ENCODE measurements at places on chromosomes 5 and 9. TPM values are rescaled to one million over a fixed set of nuclear protein-coding genes. Genes with fewer than 3 reads are reported as not detected.

DNA sequence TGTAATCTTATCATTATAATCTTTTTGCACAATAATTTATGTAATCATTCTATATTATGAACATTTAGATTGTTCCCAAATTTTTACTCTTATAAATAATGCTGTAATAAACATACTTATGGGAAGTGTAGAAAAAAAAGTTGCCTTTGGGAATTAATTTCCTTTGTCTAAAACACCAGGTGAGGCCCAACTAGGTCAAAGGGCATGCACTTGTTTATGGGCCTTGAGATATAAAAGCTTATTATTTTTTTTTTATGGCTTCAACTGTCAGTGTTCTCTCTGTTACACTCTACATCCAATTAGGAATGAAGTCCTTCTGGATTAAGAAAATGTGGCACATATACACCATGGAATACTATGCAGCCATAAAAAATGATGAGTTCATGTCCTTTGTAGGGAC is 6.5 kb upstream of the PRLR start:
- H3K36me3 ChIP-seq: no peaks in the 10 kb centered on the region
- H3K27ac ChIP-seq: no peak overlapping the region
- no peak overlapping the region for H3K4me3 ChIP-seq
- no peak for DNase-seq
- H3K27me3 ChIP-seq: no peaks in the 10 kb centered on the region
- no peaks in the 10 kb centered on the region for H3K4me1 ChIP-seq

DNA sequence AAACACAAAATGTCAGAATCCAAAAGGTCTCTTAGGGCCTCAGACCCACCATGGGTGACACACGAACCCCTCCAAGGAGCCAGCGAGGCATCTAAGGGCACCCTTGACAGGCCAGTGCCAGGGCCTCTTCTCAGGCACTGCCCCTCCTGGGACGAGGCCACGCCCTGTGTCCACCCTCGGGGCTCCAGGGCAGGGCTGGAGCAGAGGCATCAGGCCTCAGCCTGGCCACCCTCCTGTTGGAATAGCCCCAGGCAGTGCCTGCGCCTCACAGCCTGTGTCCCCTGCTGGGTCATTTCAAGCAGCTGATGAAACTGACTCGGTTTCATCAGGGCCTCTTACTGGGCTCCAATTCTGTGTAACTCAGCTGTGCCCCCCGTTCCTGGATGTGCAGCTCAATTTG is 32.8 kb upstream of the SUSD3 start:
- H3K4me1 ChIP-seq: no peaks in the 10 kb centered on the region
- H3K36me3 ChIP-seq: no peaks in the 10 kb centered on the region
- H3K27ac ChIP-seq: no peak overlapping the region
- no peak for DNase-seq
- H3K27me3 ChIP-seq: peaks cover 5% of the 10 kb centered on the region
- no peak overlapping the region for H3K4me3 ChIP-seq

GRCh38 chr9:102069969-102070368 is 331.5 kb upstream of the GRIN3A start:
- no peaks in the 10 kb centered on the region for H3K4me1 ChIP-seq
- no peaks in the 10 kb centered on the region for H3K27me3 ChIP-seq
- no peak overlapping the region for H3K4me3 ChIP-seq
- no peak overlapping the region for H3K27ac ChIP-seq
- no peaks in the 10 kb centered on the region for H3K36me3 ChIP-seq

- H3K4me3 ChIP-seq: no peak overlapping the region
- no peak overlapping the region for H3K27ac ChIP-seq
- no peak for DNase-seq
- H3K4me1 ChIP-seq: peaks cover 33% of the 10 kb centered on the region
Observed at GRCh38 chr9:127974001-127974768, 6.6 kb downstream of the EEIG1 start.

DNA sequence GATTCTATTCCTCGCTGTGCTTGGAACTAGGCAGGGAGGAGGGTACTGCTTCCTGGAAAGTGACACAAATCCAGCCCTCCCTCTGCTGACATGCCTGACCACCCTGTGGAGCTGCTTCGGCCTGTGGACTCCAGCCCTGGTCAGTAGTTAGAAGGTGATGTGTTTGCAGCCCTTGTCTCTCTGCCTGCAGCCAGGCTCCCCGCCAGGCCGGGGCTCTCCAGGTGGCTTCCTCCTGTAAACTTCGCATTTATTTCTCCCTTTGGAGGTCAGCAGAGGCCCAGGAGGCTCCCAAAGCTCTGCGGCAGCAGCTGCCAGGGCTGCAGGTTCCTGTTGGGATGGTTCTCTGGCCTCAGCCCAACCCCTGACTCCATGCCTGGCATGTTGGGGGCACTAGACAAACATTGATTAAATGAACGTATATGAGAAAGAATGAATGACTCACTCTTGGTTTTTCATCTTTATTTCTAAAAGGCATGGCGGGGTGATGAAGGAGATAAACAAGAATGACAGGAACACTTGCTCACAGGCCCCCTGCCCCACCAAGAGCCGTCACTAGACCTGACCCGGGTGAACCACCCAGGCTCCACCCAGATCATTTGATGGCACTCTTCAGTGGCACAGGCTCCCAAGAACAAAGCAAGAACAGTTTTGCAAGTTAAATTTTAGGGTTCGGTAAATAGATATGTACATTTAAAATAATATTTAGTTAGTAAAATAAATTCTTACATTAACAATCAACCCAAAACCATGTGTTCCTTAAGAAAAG is 8.4 kb upstream of the IRX2 start:
- no peaks in the 10 kb centered on the region for H3K36me3 ChIP-seq
- no peak overlapping the region for H3K27ac ChIP-seq
- peaks cover 22% of the 10 kb centered on the region for H3K4me1 ChIP-seq
- H3K4me3 ChIP-seq: no peak overlapping the region
- DNase-seq: no peak

DNA sequence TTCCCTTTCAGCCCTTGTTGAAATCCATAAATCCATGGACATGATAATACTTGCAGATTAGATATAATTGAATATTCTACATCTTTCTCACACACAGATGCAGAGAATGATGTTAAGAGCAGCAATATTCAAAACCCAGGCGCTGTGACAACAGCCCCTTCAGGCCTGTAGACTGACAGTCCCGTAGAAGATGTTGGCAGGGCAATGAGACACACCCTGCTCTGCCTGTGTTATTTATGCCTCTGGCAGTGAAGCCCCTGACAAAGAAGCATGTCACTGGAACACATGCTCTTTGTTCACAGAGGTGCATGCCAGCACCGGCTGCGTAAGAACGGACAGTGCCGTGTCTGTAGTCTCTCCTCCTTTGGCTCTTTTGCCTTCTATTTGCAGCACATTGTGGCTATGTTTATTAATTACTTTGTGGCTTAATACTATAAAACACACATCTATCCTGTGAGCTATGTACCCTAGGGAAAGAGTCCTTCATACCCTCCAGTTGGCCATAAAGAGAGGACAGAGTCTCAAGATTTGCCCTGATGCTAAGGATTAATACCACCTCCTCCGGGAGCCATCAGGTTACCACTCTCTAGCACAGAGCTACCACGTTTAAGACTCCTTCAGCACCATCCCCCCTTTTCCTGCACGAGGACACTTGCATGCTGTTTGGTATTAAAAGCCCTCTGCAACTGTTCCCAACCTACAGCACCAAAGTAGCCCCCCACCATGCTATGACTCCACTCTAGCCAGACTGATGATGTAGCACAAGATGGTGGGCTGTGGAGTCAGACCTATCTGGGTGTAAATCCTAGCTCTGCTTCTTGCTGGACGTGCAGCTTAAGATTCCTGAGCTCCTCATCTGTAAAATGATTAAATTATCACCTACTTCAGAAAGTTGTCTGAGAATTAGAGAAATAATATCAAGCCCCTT is 2.0 kb upstream of the ANP32B start:
- H3K27ac ChIP-seq: peak overlapping the region; percentile 66
- DNase-seq: no peak
- no peaks in the 10 kb centered on the region for H3K27me3 ChIP-seq
- H3K4me1 ChIP-seq: peaks cover 34% of the 10 kb centered on the region

DNA sequence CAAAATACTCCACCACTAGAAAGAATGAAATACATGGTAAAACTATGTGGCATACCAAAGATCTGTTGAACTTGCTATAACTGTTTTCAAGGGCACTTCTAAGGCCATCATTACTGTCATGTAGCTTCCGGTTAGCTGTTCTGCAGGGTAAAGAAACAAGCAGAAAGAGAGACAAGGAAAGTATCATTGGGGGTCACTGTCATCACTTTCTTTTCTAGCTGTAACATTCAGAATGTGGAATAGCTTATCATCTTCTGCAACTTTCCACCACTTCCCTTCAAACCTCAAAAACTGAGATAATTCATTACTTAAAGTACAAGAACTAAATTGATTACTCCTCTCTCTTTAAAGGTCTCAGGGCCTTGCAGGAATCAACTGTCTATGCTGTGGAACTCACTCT is 57.6 kb downstream of the RASEF start:
- peaks cover 8% of the 10 kb centered on the region for H3K4me1 ChIP-seq
- no peaks in the 10 kb centered on the region for H3K27me3 ChIP-seq
- H3K4me3 ChIP-seq: no peak overlapping the region
- DNase-seq: no peak

DNA sequence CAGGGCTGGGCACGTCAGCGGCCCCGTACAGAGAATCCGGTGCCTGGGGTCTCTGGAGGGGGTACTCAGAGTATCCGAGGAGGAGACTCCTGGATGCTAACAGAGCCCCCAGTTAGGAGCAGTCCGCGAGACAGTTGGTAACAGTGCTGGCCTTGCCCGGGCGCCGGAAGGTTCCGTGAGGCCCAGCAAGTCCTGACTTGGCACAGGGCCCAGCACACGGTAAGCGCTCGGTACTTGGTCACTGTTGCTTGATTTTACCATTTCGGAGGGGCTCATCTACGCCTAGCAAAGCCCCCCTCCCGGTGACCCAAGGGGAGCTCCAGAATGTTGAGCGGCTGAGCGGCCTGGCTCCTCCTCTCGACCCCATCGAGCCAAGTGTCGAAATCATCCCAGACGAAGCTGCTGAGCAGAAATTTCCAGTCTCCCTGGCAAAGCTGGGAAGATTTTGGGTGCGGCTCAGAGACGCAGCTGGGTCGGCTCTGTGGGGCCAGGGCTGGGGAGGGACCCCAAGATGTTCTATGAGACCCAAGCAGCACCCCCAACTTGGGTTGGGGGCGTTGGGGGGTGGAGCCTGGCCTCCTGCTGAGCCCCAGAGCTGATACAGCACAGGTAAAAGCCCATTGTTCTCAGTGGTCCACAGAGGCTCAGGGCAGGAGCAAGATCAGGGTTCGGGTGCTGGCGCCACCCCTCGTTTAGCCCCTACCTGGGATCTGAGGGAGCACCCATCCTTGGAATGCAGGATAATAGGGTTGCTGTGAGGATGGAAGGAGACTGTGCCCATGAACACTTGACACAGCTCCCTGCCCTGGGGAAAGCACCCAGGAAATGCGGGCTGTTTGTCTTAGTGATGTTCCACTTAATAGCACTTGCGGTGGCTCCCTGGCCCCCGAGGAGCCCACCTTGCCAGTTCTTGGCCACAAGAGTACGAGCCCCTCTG is 137.2 kb downstream of the C9orf50 start:
- peak overlapping the region; percentile 21 for H3K4me3 ChIP-seq
- peaks cover 39% of the 10 kb centered on the region for H3K4me1 ChIP-seq
- H3K36me3 ChIP-seq: no peaks in the 10 kb centered on the region
- no peak for DNase-seq

DNA sequence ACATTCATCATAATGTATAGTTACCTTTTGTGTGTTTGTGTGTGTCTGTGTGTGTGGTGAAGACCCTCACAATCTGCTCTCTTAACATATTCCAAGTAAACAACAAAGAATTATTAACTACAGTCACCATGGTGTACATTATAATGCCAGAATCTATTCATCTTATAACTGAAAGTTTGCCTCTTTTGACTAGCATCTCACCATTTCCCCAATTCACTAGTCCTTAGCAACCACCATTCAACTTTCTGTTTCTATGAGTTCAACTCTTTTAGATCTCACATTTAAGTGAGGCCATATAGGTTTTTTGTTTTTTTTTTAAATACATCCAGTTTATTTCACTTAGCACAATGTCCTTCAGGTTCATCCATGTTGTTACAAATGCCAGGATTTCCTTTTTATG is 83.6 kb downstream of the SMC2 start:
- no peak overlapping the region for H3K27ac ChIP-seq
- no peaks in the 10 kb centered on the region for H3K4me1 ChIP-seq
- H3K4me3 ChIP-seq: no peak overlapping the region
- no peaks in the 10 kb centered on the region for H3K27me3 ChIP-seq
- no peaks in the 10 kb centered on the region for H3K36me3 ChIP-seq

- no peak overlapping the region for H3K4me3 ChIP-seq
- H3K27me3 ChIP-seq: peaks cover 13% of the 10 kb centered on the region
- H3K4me1 ChIP-seq: no peaks in the 10 kb centered on the region
- H3K27ac ChIP-seq: no peak overlapping the region
- no peaks in the 10 kb centered on the region for H3K36me3 ChIP-seq
Observed at GRCh38 chr5:1414311-1415058, 30.8 kb downstream of the SLC6A3 start.

GRCh38 chr9:79353856-79354520 is 217.8 kb upstream of the TLE4 start:
- no peak for DNase-seq
- no peaks in the 10 kb centered on the region for H3K4me1 ChIP-seq
- no peak overlapping the region for H3K27ac ChIP-seq
- no peak overlapping the region for H3K4me3 ChIP-seq
- H3K27me3 ChIP-seq: no peaks in the 10 kb centered on the region

DNA sequence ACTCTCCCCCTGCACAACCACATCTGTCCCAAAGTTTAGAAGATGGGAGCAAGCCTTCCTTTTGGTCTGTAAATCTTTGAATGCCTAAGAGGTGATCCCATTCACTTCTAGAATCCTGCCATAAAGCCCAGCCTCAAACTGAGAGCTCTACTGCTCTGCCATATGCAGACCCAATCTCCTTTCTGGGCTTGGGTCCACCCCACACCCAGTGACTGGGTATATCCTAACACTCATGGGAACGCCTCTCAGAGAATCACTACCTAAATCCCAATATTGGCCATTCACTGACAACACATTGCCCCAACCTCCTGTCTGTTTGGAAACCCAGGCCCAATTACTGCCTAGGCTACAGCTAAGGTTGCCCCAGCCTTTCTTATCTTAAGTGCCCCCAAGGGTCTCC is 90.7 kb downstream of the MAMDC2 start:
- DNase-seq: no peak
- no peaks in the 10 kb centered on the region for H3K36me3 ChIP-seq
- H3K4me3 ChIP-seq: no peak overlapping the region
- no peaks in the 10 kb centered on the region for H3K27me3 ChIP-seq
- H3K4me1 ChIP-seq: peaks cover 50% of the 10 kb centered on the region
- H3K27ac ChIP-seq: no peak overlapping the region

GRCh38 chr9:133733796-133734533 is 4.2 kb downstream of the SARDH start:
- H3K36me3 ChIP-seq: no peaks in the 10 kb centered on the region
- no peak overlapping the region for H3K4me3 ChIP-seq
- no peaks in the 10 kb centered on the region for H3K4me1 ChIP-seq
- H3K27ac ChIP-seq: no peak overlapping the region
- DNase-seq: no peak
- peaks cover 22% of the 10 kb centered on the region for H3K27me3 ChIP-seq

DNA sequence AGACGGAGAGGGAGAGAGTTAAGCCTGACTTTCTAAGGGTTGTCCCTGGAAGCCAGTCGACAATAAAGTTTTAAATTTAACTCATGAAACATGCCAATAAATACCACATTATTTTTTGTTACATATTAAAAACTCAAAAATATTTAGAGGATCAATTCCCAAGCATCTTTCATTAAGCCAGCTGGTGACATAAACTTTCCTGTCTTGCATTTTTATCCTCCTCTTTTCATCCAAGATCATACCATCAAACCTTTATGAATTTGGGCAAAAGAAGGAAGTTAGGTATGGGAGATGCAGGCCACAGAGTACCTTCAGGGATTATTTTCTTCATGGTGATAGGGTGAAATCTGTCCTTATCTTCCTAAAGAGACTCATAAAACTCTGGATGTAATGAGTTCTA is 178.3 kb upstream of the FBXL17 start:
- no peak for DNase-seq
- no peaks in the 10 kb centered on the region for H3K4me1 ChIP-seq
- H3K36me3 ChIP-seq: no peaks in the 10 kb centered on the region

Gene PLK2
- polyA plus RNA-seq: 294 TPM

Gene ALDH1B1
- polyA plus RNA-seq: 14.4 TPM

Gene TAF11L3
- polyA plus RNA-seq: not detected

Gene PPP2CA
- polyA plus RNA-seq: 161 TPM
